ENCODE measurements at places on chromosomes 3 and 15. TPM values are rescaled to one million over a fixed set of nuclear protein-coding genes. Genes with fewer than 3 reads are reported as not detected.

GRCh38 chr3:113560831-113561623 lies 28.7 kb downstream of the SIDT1 start:
- H3K27ac ChIP-seq, result no peak overlapping the region
- H3K27me3 ChIP-seq, result peaks cover 3% of the 10 kb centered on the region
- H3K4me1 ChIP-seq, result peaks cover 11% of the 10 kb centered on the region

GRCh38 chr15:75731248-75732151 lies 18.9 kb upstream of the CSPG4 start:
- DNase-seq, result no peak
- no peaks in the 10 kb centered on the region for H3K36me3 ChIP-seq
- no peaks in the 10 kb centered on the region for H3K4me1 ChIP-seq
- H3K27ac ChIP-seq, result no peak overlapping the region

- DNase-seq, result no peak
- no peak overlapping the region for H3K4me3 ChIP-seq
- no peaks in the 10 kb centered on the region for H3K27me3 ChIP-seq
- no peaks in the 10 kb centered on the region for H3K4me1 ChIP-seq
- H3K36me3 ChIP-seq, result no peaks in the 10 kb centered on the region
- H3K27ac ChIP-seq, result no peak overlapping the region
Observed at GRCh38 chr3:10688548-10689172, 127.4 kb upstream of the SLC6A11 start.

DNA sequence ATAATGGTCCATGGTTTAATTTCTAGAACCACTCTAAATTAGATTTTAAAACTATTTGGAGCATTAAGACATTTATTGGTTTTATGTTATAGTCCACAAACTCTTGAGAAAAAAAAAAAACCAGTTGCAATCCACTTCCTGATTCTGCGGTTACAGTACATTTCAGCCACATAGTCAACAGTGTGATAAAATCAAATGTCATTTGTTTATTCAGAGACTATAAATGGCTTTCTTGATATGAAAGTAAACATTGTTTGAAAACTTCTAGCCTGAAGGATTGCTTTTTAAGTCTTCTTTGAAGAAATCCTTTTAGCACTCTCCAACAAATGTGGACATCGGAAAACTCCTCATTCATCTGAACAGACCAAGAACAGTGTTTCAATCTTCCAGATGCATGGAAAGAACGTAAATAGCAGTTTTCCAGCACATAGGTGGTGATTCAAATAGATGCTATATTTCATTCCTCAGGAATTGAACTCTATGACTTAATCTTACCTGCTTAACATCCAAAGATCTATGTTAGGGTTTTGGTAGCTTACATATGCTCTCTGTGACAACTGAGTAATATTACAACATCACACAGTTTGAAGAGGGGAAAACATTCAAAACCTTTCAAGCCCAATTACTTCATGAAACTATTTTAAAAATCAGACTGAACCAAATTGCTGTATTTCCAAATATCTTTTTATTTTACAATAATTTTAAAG lies 87.8 kb upstream of the UBE2E2 start:
- H3K36me3 ChIP-seq, result no peaks in the 10 kb centered on the region
- no peaks in the 10 kb centered on the region for H3K4me1 ChIP-seq
- DNase-seq, result no peak
- H3K4me3 ChIP-seq, result no peak overlapping the region
- H3K27ac ChIP-seq, result no peak overlapping the region

DNA sequence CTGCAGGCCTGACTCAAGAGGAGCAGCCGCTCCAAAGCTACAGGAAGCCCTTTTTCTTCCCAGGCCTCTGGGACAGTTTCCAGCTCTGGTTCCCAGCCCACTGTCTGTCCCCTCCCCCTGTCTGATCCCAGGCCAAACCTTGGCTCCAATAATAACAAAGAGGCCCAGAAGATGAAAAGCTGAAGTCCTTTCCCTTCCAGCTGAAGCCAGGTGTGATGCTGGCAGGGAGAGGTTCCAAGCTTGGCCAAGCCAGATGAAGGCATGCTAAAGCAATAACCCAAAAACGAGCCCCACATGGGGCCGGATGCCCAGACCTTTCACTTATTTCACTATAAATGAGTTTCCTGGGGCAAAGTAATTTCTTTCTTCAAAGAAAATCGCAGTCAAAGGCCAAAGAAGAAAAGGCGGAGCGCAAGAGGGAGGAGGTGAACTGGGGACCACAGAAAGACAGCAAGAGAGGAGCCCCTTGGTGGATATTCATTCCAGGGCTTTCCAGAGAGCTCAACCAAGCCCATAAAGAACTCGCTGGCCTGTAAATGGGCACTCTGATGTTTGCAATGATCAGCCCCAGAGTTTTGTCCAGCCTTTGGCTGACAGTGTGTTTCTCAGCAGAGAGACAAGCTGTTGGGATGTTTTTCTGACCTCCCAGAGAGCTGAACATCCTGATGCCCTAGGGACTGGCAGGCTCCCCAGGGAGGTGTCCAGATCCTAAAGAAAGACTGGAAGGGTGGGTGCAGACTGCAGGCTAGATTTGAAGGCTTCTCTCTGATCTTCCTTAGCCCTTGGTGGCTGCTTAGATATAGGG lies 157.6 kb downstream of the UACA start:
- no peak overlapping the region for H3K4me3 ChIP-seq
- H3K4me1 ChIP-seq, result peaks cover 15% of the 10 kb centered on the region
- H3K27me3 ChIP-seq, result peaks cover 2% of the 10 kb centered on the region
- no peaks in the 10 kb centered on the region for H3K36me3 ChIP-seq
- peak; percentile 94 for DNase-seq
- no peak overlapping the region for H3K27ac ChIP-seq

- H3K27me3 ChIP-seq, result no peaks in the 10 kb centered on the region
- no peaks in the 10 kb centered on the region for H3K36me3 ChIP-seq
- no peak for DNase-seq
- H3K27ac ChIP-seq, result no peak overlapping the region
Observed at GRCh38 chr3:124841517-124841916, 45.6 kb downstream of the ITGB5 start.

DNA sequence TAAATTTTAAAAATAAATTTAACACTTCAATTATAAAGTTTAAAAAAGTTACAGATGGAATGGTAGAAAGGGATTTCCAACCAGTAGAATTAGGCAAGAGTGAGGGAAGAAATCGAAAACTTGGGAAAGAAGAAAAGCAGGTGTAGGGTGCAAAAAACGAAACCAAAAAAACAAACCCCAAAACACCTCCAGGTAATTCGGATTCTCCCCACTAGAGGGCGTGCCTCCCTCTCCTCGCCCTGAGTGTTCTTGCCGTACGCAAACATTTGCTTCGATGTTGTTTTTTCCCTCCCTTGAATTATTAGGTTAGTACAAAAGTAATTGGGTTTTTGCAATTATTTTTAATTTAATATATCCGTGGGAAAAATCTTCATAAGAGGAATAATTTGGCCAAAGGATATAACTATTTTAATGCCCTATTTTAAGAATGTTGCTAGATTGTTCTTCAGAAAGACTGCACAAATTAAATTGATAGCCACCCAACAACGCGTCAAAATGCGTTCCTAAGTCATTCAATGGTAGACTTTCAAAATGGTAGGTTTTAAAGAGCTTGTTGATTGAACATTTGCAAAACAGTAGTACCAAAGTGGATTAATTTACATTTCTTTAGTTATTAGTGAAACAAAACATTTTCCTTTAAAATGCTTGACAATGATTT lies 63.7 kb downstream of the SLC30A4 start:
- no peaks in the 10 kb centered on the region for H3K36me3 ChIP-seq
- no peaks in the 10 kb centered on the region for H3K27me3 ChIP-seq
- peak overlapping the region; percentile 36 for H3K4me3 ChIP-seq
- DNase-seq, result peak; percentile 71
- peaks cover 12% of the 10 kb centered on the region for H3K4me1 ChIP-seq
- no peak overlapping the region for H3K27ac ChIP-seq

DNA sequence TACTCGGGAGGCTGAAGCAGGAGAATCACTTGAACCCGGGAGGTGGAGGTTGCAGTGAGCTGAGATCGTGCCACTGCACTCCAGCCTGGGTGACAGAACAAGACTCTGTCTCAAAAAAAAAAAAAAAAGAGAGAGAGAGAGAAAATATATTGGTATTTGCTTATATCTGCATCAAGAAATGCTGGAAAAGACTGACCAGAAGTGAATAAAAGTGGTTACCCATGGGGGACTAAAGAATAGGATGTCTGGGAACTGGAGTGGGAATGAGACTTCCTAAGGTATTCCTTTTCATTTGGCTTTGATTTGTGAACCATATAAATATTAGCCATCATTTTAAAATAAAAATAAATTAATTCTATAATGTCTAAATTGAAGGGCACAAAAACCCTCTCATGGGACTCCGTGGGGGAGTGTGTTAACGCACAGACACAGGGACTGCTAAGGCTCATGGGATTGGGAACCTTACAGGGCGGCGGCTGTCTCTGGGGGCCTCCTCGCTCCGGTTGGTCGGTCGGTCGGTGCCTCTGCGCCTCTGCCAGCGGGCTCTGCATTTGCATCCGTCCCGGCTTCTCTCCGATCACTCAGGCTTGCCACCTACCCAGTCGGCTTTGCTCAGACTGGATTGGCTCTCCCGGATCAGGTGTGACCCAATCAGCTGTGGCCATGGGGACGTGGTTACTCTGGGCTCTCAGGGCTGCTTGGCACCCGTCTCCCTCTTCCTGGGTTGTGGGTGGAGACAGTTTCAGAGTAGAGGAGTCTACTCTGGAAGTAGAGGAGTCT lies 12.7 kb upstream of the TSPAN3 start:
- no peak overlapping the region for H3K4me3 ChIP-seq
- no peaks in the 10 kb centered on the region for H3K36me3 ChIP-seq
- no peak overlapping the region for H3K27ac ChIP-seq
- DNase-seq, result peak; percentile 34
- H3K4me1 ChIP-seq, result peaks cover 7% of the 10 kb centered on the region
- H3K27me3 ChIP-seq, result no peaks in the 10 kb centered on the region

DNA sequence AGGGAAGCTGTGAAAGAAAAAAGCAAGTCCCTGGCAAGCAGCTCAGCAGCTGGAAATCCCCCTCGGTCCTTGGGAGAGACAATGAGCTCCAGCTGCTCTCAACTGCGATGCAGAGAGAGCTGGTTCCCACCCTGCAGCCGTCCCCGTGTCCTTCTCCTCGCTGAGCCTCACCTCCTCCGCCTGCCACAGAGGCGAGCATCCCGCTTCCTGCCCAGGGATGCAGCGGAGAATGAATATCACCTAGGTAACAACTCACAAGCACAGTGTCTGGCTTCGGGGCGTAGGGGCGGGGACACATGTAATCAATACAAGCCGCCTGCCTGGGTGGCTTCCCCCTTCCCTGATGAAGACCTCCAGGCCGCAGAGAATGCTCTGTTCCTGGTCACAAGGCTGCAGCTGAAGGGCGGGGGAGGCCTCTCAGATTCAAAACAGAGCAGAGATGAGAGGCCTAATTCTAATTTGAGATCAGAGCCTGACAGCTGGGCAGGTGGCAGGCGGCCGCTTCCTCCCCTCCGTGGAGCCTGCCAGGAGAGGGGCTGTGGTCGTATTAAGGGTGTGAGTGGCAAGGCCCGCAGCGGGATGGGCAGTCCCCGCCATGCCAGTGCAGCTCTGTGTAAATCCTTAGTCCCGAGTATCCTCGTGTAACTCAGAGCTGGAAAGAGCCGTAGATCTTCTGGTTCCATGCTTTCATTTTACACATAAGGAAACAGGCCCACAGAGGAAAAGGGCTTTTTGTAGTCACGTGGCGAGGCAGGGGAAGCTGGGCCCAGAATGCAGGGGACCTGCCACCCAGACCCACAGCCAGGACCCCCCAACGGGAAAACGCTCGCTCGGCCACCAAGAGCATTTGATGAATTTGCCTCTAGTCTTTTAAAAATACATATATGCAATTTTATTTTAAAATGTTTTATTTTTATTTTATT lies 24.3 kb downstream of the ZDHHC19 start:
- no peak overlapping the region for H3K27ac ChIP-seq
- no peak for DNase-seq
- H3K36me3 ChIP-seq, result no peaks in the 10 kb centered on the region
- H3K27me3 ChIP-seq, result no peaks in the 10 kb centered on the region
- H3K4me3 ChIP-seq, result no peak overlapping the region

GRCh38 chr15:27679731-27680471 lies 419.2 kb downstream of the OCA2 start:
- no peak overlapping the region for H3K4me3 ChIP-seq
- H3K27ac ChIP-seq, result no peak overlapping the region
- no peaks in the 10 kb centered on the region for H3K27me3 ChIP-seq
- no peaks in the 10 kb centered on the region for H3K36me3 ChIP-seq
- DNase-seq, result no peak

DNA sequence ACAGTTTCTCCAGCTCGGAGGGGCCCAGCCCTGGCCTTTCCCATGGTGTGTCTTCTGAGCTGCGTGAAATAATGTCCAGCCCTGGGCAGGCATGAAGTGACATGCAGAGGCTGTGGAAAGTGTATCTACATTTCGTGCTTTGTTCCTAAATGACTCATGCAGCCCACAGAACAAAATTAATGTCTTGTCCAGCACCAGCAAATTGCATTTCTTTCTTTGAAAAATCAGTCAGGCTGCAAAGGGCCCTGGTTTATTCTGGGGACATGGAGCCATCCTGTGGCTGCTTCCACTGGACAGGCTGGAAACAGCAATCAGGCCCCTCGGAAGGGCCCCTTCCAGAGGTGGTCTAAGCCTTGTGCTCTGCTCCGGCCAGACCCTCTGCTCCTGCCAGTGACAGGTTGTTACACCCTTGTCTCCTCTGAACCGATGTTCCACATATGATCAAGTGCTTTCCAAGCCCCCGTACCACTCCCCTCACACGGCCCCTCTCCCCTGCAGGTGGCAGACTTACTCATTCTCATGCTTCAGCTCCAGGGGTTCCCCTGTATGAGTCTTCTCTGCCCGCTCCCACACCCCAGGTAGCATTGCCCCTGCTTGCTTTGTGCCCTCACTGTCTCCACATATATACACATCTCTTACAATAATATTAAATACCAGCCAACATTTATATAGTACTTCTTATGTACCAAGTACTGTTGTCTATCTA lies 33.7 kb downstream of the CRYGS start:
- H3K27ac ChIP-seq, result no peak overlapping the region
- no peaks in the 10 kb centered on the region for H3K27me3 ChIP-seq

DNA sequence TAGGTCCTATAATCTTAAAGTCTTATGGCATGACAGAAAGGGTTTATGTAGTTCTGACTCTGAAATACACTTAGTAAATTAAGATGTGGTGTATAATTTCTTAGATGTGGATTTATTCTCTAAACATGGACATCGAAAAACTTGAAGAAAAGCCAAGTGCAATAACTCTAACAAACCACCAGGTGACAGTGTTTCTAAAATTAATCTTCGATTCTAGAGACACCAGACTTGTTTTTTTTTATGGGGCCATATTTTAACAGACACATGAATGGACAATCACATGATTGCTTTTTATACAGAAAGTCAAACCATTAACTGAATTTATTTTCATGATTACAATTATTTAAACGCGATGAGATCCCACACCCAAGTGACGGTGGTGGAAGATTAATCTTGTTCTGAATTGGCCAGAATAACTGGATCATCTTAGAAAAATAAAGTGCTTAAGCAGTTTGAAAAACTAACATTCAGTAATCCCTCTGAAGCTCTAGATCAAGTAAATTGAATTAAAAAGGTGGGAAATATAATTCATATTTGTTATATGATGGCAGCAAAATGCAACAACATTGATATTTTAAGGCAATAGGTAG lies 305.1 kb downstream of the LSAMP start:
- no peaks in the 10 kb centered on the region for H3K36me3 ChIP-seq
- DNase-seq, result peak; percentile 1
- no peaks in the 10 kb centered on the region for H3K27me3 ChIP-seq
- H3K4me3 ChIP-seq, result no peak overlapping the region
- H3K4me1 ChIP-seq, result no peaks in the 10 kb centered on the region

Gene POTEB3
- not detected for total RNA-seq

Gene SERPINI1
- total RNA-seq, result 0.28 TPM

Gene DNAH12
- 0.20 TPM for total RNA-seq

Gene SEMA3F
- 143 TPM for total RNA-seq

Gene FILIP1L
- total RNA-seq, result 29.2 TPM

Gene ISLR2
- total RNA-seq, result not detected

Gene UROC1
- total RNA-seq, result not detected
